ENCODE measurements at places on chromosomes 4 and X.

DNA sequence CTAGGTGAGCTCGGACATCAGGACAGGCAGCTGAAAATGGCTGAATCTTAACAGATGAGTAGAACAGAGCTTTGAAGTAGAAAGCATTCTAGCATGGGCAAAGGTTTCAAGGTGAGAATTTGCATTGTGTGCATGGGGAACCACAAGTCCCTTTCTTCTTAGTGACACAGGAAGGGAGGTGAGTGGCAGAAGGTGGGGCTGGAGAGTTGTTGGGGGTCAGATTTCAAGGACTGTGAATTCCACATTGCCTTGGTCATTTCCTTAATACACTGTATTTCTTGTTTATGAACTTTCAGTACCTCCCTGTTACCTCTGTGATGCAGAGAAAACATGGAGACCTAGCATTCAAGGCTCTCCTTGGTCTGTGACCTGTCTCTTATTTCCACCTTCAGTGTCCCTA is 4.1 kb downstream of the APEX2 start:
- DNase-seq: no peak

DNA sequence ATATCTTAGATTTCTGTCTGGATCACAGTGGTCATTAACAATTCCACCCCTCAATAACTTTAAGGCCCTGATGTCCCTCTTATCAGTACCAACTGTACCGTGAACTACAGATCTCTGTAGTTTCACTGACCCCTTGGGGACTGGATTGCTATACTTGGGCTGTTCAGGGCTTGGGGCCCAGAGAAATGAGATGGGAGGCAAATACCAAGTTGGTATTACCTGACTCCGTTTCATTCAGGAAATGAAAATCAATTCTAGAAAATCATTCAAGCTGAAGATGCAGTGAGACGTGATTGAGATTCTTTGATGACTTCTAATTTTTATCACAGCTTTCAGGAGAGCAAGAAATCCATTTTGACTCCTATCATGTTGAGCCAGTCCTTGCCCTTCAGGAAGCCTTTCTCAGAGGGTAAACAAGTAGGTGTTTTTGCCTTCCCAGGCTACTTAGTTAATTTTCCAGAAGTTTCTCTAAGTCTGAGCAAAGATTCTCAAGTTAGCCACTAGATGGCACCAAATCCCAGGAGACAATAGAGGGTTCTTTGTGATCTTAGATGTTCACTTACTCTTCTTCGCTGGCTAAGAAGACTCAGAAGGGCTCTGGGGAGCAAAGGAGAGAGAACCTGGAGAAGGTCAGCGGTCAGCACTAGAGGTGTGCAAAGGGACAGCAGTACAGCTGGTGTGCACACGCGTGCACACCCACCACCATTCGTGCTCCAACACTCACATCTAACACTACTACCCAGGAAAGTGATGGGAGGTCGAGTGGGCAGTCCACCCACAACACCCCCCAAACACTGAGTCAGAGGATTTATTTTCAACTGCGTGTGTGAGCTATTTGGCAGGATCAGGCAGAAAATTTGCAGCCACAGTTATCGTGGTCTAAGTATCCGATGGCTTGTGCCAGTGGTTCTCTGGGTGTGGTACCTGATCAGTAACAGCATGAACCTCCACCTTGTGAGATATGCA is 7.4 kb downstream of the HNRNPH2 start:
- no peak for DNase-seq

DNA sequence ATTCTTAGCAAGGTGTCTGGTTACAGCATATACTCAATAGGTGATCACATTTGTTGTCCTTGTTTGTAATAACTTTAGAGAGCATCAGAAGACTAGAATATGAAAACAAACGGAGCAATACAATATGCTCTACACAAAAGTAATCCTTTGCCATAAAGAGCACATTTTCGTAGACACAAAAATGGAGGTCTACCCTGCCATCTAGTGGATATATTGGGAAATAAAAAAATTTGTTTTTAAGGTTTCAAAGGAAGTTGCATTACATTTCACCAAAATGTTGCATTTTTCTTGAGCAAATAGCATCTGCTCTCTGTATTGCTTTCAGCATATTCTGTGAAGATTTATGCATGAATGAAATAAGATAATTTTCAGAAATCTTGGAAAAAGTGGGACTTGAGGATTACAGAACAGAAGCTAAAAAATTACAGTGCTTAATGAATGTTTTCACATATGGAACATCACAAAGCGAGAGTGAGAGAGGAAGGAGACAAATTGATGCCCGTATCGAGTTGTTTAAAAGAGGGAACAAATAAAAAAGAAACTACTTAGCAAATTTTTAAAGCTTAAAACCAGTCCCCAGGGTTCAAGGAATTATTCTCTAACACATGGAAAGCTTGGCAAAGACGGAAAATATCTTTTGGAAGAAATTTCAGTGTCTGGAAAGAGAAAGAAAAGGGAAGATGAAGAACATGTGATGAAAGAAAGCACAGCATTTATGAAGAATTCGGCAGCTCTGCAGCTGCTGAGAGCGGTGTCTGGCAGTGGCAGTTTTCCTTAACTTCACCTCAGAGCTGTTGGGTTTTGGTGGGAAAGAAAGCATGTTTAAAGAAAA is 390.1 kb downstream of the ANKRD50 start:
- peak; percentile 2 for DNase-seq

DNA sequence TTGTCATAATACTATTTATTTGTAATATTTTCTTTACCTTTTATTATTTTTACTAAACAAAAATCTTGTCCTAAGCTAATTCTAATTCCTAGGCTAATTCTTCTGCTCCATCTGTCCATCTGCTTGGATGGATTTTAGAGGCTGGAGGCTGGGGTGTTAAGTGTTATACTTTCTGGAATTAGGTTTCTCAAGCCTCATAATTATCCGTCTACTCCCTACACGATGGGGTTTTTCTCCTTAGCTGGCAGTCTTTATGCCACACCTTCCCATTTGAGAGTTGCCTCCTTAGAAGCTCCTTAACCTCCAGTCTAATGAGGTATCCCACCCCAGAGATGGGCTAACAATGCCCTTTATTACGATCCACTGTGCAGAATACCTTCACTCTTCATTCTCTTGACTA is 37.6 kb upstream of the LGI2 start:
- DNase-seq: no peak

GRCh38 chrX:39536211-39536610 is 561.5 kb downstream of the BCOR start:
- DNase-seq: no peak

- DNase-seq: no peak
Measured at GRCh38 chrX:13055486-13055885, 11.1 kb upstream of the FAM9C start.

- DNase-seq: no peak
Measured at GRCh38 chr4:858831-859451, 33.0 kb upstream of the CPLX1 start.

- no peak for DNase-seq
Measured at GRCh38 chrX:19863212-19863856, 24.1 kb downstream of the SH3KBP1 start.

- DNase-seq: no peak
Measured at GRCh38 chrX:49829016-49829415, at the start of gene PAGE4. Gene PAGE4 (plus strand): TSS chrX:49829303. CDS start chrX:49830429, 1,126 bp downstream.

DNA sequence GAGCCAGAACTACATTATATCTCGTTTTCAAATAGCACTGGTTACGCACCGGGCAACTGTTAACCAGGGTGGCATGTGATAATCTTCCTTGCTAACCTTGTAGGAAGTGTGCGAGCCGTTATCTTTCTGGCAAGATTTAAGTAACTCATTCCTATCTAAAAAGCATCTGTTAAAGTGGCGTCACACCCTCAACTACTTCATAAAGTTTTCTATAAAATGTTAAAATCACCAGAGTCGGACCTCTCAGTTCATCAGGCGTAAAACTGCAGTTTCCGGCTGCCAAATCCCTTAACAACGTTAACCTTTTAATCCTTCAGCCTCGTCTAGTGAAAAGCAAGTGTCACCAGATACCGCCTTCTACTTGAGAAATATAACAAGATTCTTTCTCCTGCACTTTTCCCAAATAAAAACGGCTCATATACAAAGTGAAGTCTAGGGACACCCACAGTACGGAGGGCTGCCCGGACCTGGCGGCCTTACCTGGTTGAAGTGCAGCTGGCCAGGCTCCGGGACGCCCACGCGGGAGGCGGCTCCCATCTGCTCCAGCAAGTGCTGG is 1.2 kb downstream of the SLC39A8 start:
- no peak for DNase-seq

Data from DMS 273 treated with DMSO at 0.1 percent for 48 hours (cell line).